ENCODE measurements at places on chromosomes 1 and 21. TPM values are rescaled to one million over a fixed set of nuclear protein-coding genes. Genes with fewer than 3 reads are reported as not detected.

BACE2 gene
- 17.1 TPM for polyA plus RNA-seq

GRCh38 chr1:23727362-23727811 is 15.9 kb upstream of the ELOA start:
- peak; percentile 36 for DNase-seq

DNA sequence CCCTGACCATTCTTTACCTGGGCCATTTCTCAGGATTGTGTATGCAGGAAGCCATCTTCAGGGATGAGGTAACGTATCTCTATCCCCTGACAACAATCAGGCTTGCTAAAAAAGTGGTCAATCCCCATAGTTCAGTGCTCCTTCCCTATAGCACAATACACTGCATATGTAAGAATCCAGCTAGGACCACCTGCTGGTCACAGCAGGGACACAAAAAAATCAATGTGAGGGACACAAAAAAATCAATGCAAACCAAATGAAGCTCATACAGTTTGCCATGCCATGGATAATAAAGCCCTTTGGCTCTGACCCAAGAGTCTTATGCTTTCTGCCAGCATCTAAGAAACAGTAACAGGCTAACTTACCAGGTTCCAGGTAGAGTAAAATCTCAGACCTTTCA is 16.3 kb downstream of the ACBD6 start:
- no peak for DNase-seq

- DNase-seq: no peak
Measured at GRCh38 chr1:55194851-55195250, 20.3 kb downstream of the USP24 start.

DNA sequence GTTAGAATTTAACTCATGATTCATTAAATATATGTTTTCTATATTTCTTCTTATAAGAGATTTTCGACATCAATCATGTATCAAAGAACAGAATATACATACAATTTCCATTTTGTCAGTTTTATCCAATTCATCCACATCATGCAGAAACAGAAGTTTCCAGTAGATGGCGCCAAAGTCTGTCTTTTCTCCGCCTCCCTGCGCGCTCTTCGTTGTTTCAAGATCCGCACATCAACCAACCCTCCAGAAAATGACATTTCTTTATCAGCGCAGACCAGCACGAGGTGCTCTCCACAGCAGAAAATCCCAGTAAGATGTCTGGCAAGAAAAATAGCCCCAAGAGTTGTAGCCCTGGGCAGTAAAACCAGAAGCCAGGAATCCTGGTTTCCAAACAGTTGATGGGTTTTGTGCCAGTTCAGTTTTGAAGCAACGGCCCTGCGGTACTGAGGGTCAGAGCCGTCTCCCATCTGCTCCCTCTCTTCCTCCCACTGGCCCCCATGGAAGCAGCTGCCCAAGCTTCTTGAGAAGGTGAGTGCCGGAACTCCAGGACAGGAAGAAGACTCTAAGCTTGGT is 38.6 kb upstream of the GPR137B start:
- peak; percentile 85 for DNase-seq

GRCh38 chr1:95252422-95252821 is 18.4 kb downstream of the RWDD3 start:
- DNase-seq: no peak

- DNase-seq: no peak
Measured at GRCh38 chr21:19523746-19524145, 1120.2 kb upstream of the TMPRSS15 start.

DNA sequence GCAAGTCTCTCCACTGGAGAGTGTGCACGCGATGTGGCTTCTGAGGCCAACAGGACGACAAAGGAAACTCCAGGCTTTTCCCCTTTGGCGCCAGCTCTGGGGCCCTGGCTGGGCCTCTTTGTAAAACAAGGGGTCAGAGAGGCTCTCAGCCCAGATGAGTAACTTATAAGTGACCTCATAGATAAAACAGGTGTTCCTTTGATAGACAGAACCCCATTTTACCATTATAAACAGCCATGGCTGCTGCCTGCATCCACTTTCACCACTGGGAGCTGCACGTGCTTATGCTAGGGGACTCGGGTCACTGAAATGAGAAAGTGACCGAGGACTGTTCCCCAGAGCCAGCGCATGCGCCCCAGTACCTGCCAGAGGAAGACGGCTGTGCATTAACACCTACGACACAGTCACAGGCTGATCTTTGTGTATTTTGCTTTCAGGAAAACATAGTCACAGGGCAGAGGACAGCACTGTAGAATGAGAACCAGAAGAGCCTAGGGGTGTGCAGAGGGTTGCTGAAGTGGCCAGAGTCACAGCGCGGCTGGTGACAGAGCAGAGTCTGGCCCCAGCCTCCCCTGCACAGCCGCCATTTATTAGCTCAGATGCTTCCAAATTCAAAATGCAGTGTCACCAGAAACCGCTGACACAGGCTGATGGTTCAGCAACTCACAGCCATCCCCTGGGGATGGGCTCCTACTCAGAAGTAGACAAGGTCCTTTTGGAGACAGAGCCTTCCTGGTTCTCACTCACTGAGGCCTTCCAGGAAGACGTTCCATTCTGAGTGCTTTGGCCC is 12.7 kb downstream of the RNF207 start:
- DNase-seq: no peak

DNA sequence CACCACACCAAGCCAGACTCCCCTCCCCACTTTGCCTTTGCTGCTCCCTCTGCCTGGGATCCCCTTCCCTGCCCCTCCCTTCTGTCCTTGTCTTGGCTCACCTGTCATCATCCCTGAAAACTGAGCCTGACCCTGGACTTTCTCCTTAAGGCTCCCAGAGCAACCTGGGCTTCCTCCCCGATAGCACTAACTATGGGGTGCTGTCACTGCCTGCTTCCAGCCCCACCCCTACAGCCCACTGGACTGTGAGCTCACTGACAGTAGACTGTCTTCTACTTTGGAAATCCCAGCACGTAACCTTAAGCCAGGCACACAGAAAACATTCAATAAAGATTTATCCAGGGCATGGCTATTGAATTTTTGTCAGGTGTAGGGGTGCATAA is 9.5 kb upstream of the CSF1 start:
- no peak for DNase-seq

Measured in A549 (cell line).